ENCODE measurements at places on chromosomes 16 and 17.

DNA sequence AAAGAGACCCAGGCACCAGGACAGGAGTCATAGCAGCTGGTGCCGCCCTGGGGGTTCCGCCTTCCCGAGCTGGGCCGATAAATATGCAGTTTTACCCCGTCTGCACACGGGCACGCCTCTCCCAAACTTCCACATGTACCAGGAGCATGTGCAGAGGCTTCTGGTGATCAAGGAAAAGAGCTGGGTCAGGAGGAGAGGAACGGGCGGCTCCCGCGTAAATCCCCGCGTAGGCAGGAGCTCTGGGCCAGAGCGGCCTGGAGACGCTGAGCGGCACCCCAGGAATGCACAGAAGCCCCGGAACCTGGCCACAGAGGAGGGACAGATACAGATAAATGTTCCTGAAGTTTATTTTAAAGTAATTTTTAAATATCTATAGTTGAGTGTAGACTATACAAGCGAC lies 46.6 kb upstream of the METRNL start:
- DNase-seq, result no peak

DNA sequence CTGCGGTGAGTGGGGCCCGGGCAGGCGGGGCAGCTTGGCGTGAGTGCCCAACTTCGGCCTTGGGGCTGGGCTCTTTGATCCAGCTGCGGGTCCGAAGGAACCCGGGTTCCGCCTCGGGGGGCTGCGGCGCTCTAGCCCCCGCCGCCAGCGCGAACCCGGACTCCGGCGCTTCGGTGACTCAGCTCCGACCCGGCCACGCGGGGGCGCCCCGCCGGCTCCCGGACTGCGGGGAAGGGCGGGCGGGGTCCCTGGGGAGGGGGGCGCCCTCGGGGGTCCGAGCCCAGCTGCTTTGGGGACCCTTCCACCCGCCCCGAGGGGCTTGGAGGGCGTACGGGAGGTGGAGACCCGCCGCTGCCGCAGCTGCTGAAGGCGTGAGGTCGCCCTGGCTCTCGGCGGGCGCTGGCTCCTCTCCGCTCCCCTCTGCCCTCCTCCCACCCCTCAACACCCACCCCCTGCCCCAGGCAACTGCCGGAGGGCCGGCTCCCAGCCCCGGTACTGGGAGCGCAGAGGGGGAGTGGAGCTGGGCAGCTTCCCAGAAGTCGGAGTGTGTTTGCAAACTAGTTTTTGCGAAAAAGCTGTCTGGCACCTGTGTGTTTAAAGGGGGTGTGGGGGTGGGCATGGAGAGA lies 516 bp downstream of the CPNE2 start:
- DNase-seq, result no peak

DNA sequence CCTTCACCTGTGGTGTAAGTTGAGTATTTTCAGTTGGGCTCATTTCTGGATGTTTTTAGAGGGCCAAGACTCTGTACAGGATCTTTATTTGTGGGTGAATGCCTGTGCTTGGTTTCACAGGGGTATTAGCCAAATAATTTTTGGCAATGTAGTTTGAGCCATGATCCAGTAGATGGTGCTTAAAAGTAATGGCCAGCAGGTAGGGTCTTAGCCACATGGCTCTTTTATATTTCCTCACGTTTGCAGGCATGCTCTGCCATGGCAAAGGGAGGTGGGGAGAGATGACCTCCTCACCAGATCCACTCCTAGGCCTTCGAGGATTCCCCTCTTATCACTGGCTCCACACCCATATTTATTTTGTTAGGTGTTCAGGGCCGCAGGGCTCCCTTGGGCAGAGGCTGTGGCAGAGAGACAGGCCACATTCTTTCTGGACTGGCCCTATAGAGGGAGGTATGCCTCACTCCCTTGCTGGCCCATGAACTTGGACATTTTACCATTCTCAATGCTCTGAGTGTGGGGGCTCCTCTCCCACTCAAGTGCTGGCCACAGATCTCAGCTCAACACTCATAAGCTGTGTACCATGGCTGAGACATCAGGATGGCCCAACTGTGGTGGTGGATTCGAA lies 417.1 kb downstream of the XYLT1 start:
- no peak for DNase-seq

GRCh38 chr16:30041841-30042240 lies 10.8 kb upstream of the TLCD3B start:
- DNase-seq, result no peak

- DNase-seq, result no peak
Observed at GRCh38 chr16:79716645-79717332, 116.3 kb upstream of the MAF start.

GRCh38 chr16:66751053-66751302 lies 431 bp downstream of the DYNC1LI2 start:
- no peak for DNase-seq

- DNase-seq, result no peak
Observed at GRCh38 chr17:42704490-42704836, 22.1 kb downstream of the CNTNAP1 start.

DNA sequence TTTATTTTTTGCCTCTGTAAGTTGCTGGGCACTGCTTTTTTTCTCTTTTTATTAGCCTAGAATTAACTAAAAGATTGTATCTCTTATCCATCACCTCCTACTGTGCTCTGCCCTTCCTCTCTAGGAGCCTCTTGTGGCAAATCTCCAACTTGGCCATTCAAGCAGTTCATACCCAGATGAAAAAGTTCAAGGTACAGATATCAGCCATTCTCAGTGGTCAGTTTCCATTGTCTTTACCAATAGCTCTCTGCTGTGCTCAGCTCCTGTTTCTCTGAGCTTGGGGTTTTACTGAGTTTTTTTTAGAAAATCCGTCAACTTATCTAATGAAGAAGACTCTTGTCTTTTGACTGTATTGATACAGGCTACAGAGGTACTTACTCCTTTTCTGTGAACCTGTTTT lies 15.6 kb downstream of the MOSMO start:
- no peak for DNase-seq

DNA sequence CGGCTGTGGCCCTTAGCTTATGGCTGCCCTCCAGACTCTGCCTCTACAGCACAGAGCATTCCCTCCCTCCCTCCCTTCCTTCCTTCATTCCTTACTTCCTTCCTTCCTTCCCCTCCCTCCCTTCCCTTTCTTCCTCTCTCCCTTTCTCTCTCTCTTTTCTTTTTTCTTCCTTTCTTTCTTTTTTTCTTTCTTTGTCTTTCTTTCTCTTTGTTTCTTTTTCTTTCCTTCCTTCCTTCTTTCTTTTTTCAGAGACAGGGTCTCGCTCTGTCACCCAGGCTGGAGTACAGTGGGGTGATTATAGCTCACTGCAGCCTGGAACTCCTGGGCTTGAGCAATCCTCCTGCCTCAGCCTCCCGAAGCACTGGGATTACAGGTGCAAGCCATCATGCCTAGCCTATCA lies 11.7 kb downstream of the TMEM92 start:
- DNase-seq, result no peak

DNA sequence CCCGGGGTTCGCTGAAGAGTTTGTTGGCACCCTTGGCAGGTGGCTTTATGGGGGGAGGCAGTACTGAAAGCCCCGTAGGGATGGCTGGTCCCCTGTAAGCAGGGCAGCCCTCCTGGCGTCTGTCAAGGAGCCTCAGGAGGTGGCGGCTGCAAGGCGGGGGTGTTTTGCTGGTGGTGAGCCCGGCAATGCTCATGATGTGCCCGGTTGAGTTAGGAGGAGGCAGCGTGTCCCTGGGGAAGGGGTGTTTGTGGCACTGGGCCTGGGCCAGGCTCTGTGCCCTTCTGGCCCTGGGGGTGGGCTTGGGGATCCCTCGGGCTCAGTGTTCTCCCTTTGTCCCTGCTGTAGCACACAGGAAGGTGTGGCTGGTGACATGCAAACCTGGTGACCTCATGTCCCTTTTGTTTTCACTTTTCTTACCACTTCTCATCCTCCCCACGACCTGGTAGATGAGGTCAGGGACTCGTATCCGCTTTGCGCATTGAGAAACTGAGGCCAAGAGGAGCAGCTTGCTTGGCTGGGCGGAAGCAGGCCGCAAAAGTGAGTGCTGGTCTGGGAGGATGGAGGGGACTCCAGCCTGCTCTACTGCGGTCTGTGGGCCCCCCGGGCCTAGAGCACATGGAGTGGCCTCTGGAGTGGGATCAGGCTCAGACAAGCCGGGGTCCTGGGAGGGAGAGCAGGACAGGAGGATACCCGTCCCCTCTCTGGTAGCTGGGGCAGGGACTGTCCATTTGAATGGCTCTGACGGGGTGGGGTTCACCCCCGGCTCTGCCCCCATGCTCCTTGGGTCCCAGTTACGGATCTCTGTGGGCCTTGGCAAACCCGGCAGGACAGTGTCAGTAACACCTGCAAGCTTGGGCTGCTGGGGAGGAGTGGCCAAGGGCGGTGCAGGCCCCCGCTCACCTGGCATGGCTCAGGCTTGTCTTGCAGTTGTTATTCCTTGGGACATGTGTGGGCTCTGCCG lies 2.2 kb downstream of the SNN start:
- DNase-seq, result no peak

- no peak for DNase-seq
Observed at GRCh38 chr16:68782198-68783174, 45.4 kb downstream of the CDH1 start.

DNA sequence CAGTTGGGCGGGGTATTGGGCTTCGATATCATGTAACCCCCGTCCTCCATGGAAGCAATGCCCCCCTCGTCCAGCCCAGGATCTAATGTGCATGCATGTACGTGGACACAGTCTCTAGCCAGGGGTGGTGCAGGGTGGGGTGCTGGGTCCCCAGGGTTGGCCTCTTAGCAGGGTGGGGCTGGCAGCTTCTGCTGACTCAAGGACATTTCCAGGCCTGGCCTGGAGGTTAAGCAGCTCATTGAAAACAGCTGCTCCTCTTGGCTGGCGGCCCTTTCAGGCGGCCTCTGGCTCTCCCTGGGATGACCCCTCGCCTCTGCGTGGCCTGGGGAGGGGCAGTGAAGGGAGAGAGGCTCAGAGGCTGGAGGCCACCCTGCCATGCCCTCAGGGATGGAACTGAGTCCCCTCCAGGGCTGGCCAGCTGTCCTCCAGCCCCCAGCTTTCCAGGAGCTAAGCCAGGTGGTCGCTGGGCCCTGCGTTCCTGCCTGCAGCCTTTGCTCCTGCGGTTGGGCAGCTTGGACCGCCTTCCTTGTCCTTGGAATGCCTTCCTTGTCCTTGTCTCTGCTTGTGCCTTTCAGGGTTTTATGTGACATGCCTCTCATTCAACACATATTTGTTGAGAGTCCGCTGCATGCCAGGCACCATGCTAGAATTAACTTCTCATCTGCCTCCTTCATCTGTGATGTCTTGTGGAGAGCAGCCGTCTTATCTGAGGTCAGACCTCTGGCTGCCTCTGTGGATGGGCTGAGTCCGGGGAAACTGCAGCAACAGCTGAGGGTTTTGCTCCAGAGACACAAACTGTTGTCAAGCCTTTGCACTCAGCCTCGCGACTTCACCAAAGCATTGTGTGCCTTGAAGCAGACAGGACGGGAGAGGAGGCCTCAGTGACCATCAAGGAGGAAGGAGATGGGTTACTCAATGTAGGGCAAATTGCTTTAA lies 26.6 kb downstream of the MRC2 start:
- DNase-seq, result peak; percentile 72

DNA sequence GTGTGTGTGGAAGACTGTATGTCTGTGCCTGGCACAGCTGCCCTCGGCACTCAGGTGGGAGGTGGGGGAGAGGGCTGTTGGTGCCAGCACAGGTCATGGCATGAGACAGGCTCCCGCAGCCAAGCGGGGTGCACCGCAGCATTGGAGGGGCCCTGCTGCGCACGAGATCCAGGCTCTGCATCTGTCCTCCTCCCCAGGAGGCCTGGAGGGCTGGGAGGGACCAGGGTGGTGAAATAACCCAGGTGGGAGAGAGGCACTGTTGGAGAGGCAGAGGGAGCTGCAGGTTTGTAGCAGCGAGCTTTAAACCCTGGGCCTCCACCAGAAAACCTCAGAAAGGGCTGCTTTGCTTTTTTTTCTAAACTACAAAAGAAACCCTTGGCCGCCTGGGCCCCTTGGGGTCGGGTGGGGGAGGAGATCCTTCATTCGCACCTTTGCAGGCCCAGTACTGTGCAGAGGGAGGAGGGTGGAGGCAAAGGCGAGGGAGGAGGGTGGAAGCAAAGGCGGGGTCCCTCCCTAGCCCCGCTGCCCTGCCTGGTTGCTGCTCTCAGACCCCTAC lies 241.7 kb downstream of the SEC14L1 start:
- DNase-seq, result no peak

DNA sequence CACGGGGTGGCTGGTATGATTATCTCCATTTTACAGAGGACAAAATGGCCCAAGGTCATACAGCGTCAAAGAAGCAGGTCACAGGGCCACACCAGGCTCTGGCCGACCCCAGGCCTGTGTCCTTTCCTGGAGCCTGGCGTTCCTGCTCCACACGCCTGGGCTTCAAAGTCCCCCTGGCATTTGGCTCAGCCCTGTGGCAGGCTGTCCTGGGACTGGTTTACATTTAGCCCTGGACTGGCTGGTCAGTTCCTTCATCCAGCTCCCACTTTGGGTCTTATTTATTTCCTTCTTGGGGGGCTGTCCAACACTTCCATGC lies 15.3 kb downstream of the TBX2 start:
- no peak for DNase-seq

- DNase-seq, result no peak
Observed at GRCh38 chr16:35196313-35196712, 1736.9 kb downstream of the TP53TG3F start.

GRCh38 chr17:68019336-68019674 lies 16.2 kb upstream of the KPNA2 start:
- DNase-seq, result no peak

DNA sequence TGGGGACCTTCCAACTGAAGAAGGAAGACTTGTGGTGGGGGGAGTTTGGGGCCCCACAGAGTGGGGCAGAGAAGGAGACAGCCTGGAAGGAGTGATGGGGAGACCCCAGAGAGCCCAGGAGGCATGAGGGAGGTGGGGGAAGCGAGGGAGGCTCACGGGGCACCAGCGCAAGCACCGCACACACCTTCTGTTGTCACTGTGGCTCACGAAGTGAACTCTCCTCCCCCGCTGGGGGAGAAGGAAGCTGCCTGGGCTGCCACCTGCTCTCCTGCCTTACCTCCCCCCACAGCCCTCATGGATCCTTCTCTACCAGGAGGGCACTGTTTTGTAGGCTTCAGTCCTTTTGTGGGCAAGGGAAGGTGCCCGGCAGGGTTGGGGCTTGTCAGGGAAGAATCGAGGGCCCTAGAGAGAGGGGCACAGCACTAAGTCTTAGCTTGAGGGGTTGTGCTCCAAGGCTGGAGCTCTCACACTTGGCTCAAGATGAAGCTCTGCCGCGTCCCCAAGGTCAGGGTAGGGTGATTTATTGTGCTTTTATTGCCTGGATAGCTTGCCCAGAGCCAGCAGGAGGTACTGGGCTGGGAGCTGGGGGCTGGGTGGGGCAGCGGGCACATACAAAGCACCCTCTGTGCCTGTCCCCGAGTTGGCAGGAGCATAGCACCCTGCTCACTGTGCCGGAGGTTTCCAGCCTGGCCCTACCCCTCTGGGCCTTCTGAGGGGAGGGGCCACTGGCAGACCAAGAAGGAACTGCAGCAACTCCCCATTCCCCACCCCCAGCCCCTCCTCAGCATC lies 4.6 kb upstream of the STARD3 start:
- DNase-seq, result no peak

DNA sequence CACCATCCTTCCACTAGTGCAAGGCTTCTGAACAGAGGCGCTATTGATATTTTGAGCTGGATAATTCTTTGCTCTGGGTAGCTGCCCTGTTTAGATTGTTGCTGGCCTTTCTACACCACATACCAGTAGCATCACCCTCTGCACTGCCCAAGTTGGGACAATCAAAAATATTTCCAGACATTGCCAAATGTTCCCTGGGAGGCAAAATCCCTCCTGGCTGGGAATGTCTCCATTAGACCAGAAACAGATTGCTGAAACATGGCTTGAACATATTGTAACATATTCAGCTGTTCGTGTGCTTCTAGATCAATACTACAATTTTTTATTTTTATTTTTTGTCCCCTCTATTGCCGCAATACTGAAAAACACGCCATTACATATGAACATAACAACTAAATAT lies 174.6 kb downstream of the ABCA8 start:
- no peak for DNase-seq
